ENCODE measurements at places on chromosomes 11 and 22. TPM values are rescaled to one million over a fixed set of nuclear protein-coding genes. Genes with fewer than 3 reads are reported as not detected.

GRCh38 chr11:9535189-9535781, 38.2 kb upstream of the WEE1 start:
- peak; percentile 83 for DNase-seq

MS4A8 gene
- total RNA-seq, result not detected

DNA sequence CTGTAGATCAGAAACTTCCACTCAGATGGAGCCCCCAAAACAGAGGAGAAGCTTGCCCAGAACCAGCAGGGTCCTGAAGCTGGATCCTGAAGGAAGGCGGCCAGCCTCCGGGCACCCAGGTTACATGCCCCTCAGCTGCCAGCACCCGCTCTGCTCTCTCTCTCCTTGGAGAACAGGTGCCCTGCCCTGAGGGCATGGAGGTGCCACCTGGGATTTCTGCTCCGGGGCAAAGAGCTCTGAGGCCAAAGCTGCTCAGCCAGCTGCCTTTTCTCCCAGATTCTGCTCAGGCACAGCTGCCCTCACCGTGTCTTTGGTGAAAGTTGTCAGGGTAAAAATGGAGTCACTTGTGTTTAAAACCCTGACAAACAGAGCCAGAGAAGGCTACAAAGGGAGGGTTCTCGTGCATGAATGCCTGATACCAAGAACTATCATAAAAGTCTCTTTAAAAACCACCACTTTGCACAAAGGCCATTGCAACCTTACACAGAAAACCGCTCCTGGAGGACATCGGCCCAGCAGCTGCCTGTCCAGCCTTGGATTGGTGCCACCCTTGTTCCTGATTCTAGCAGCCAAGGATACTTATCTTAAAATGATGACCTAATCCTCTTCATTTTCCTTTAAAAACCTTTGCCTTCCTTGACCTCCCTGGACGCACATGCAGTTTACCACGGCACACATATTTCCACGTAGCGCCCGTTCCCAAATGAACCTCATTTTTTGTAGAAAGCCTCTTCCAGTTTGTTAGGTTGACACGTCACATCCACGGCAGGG, 140.0 kb downstream of the CACNA1I start:
- DNase-seq, result no peak

DNA sequence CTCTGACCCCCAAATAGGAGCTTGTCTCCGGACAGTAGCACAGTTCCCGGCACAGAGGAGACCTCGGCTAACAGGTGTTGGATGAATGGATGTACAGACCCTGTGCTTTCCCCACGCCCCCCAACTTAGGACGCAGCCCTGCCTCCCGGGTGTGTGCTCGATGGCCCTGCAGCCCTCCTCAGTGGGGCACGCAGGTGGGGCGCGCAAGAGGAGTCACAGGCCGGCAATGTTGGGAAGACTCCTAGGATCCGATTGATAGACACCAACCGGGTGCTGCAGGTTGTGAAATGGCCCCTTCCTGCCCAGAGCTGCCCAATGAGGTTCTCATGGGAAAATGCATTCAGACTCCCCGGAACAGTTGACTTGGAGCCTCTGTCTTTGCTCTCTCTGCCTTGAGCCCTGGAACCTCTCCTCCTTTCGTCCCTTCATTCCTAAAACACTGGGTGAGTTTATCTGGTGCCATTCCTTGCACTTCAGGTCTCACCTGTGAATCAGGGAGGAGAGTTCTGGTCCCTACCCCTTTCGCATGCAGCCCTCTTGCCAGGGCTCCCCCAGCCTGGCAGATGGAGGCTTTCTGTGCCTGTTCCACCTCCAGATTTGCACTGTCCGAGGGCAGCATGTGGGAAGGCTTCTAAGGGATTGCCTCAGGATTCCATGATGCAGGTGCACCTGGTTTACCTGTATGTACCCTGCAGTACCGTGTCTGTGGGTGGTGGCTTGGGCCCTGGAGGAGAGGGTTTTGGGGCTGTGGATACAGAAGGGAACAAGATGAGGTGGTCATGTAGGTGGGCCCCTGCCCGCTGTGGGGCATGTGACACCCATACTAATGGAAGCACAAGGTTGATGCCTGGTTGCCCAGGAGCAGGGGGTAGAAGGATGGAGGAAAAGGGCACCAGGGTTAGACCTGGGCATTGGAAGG, 1.2 kb downstream of the MICALL1 start:
- DNase-seq, result no peak

GRCh38 chr22:36435516-36436415, 45.7 kb downstream of the TXN2 start:
- DNase-seq, result peak; percentile 69

GRCh38 chr11:59138643-59139042, 4.0 kb upstream of the FAM111A start:
- DNase-seq, result no peak

GRCh38 chr11:73789279-73789670, 1.6 kb downstream of the MRPL48 start:
- no peak for DNase-seq

GRCh38 chr22:31504282-31504681, 7.9 kb downstream of the SFI1 start:
- no peak for DNase-seq

NAGA gene
- total RNA-seq, result 14.2 TPM

CLTCL1 gene
- 0.16 TPM for total RNA-seq

Data from activated T-cell treated with anti-CD3 and anti-CD28 coated beads, Interleukin-2, amount 50 U/mL, for 4 hours (primary cell).